ENCODE measurements at places on chromosomes 2 and 18. TPM values are rescaled to one million over a fixed set of nuclear protein-coding genes. Genes with fewer than 3 reads are reported as not detected.

Gene LRATD1
- 9.6 TPM for total RNA-seq

Gene SGPP2
- 1.8 TPM for total RNA-seq

Gene SKOR2
- total RNA-seq = not detected

Gene CNTNAP5
- not detected for total RNA-seq

Gene ABCG8
- total RNA-seq = not detected

Gene ANKAR
- total RNA-seq = 9.2 TPM

Gene NAT8
- not detected for total RNA-seq

Gene HOXD9
- total RNA-seq = not detected

Gene THSD7B
- total RNA-seq = 0.19 TPM

Gene SULT6B1
- not detected for total RNA-seq

Gene GAD1
- total RNA-seq = not detected
